Gastroesophageal sphincter (tissue), 4 donors: ENCODE measurements at places on chromosomes 6 and 20. TPM values are rescaled to one million over a fixed set of nuclear protein-coding genes. Genes with fewer than 3 reads are reported as not detected.

DNA sequence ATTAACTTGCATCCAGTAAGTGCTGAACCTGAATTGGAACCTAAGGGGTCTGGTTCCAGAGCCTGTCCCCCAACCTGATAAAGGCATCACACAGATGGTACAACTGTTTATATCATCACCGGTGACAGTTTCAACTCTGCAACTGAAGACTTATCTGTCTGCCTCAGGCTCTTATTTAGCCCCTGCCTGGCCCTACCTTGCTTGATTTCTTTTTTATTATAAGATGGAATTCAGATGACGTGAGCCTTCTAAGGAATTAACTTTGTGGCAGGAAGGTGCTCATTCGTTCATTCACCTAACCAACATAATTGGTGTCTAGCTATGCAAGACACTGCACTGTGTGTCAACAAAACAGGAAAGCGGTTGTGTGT is 175.0 kb downstream of the BCAS1 start:
- no peak for ATAC-seq

- ATAC-seq = no peak
These were observed 98.0 kb downstream of the ANKRD6 start for GRCh38 chr6:89530982-89531381.

GRCh38 chr6:135815216-135815615 is 36.3 kb upstream of the PDE7B start:
- ATAC-seq = no peak

GRCh38 chr20:5364997-5365597 is 48.3 kb upstream of the PROKR2 start:
- no peak for ATAC-seq

HUS1B gene
- total RNA-seq = 2.0 TPM
